ENCODE measurements at places on chromosomes 2 and 18.

DNA sequence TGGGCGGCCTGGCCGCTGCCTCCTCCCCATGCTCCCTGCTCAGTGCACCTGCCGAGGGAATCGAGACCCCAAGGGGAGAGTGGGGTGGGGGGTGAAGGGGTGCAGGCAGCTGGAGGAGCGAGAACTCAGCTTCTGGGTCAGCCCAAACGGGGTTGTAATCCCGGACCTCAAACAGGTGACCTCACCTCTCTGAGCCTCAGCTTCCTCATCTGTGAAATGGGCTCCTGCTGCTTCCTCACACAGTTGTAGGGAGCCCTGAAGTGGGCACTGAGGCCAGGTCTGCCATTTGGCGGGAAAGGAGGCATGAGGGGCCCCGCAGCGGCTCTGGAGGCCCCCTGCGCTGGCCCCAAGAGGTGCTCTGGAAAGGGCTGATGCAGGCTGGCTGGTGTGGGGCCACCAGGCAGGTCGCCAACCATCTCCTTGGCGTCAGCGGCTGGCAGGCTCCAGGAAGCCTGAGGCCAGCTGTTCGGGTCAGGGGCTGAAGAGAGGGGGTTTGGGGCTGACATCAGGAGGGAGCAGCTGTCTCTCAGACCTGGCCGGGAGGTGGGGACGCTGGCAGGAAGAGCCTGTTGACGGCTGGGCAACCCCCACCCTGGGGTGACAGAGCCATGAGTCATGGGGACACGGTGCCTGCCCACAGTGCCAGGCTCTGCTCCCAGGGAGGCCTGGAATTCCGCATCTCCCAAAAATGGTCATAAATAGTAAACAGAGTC is 4.9 kb downstream of the KLHL30 start:
- DNase-seq, result no peak

- DNase-seq, result no peak
These were observed 142.3 kb upstream of the NRP2 start for GRCh38 chr2:205540036-205540435.

DNA sequence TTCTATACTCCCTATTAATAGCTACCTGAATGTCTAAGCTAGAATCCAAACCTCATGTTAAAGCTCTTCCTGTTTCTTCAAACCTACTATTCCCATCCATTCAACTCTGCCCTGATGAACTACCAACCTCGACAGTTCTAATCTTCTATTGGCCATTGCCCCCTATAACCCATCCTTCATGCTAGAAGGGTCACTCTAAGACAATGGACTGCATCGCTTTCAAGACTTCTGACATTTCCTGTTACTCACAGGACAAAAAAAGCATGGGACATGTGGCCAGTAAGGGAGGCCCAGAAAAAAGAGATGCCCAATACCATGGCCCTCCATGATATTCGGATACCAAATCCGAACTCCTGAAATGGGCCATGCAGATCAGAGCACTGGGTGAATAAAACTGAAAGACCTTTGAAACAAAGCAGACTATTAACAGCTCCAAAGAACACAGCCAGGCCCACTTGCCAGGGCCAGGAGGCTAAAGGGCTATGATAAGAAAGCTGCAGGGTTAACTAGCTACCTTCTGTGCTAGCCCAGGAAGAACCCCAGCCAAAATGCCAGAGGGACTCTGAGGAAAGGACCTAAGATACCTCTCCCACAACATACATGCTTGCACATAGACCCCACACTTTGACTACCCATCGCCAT is 4.5 kb downstream of the B4GALT6 start:
- no peak for DNase-seq

GRCh38 chr2:40127890-40128557 is 323.9 kb downstream of the SLC8A1 start:
- no peak for DNase-seq

- DNase-seq, result no peak
These were observed 151.3 kb upstream of the PELI1 start for GRCh38 chr2:64295326-64296139.

DNA sequence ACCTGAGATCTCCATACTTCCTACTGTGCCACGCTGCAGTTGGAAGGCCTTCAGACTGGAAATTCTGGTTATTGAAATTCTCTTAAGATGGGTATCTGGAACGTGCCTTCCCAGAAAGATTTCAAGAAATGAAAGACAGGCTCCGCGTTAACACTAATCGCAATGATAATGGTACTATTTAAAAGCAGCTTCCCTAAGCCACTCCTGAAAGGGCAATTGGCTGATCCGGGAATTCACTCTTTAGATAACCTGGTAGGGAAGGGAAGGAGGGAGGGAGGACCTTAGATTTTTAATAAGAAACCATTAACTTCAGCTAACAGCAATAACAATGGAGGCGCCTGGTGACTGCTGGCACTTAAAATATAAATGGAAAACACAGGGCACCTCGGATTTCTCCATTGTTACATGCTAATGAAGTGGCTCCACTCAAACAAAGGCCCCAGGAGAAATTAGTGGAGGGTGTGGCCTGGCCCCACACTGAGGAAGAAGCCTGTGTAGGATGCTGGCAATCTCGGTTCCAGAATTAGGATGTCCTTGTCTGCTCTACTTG is 22.5 kb upstream of the MTA3 start:
- DNase-seq, result no peak

DNA sequence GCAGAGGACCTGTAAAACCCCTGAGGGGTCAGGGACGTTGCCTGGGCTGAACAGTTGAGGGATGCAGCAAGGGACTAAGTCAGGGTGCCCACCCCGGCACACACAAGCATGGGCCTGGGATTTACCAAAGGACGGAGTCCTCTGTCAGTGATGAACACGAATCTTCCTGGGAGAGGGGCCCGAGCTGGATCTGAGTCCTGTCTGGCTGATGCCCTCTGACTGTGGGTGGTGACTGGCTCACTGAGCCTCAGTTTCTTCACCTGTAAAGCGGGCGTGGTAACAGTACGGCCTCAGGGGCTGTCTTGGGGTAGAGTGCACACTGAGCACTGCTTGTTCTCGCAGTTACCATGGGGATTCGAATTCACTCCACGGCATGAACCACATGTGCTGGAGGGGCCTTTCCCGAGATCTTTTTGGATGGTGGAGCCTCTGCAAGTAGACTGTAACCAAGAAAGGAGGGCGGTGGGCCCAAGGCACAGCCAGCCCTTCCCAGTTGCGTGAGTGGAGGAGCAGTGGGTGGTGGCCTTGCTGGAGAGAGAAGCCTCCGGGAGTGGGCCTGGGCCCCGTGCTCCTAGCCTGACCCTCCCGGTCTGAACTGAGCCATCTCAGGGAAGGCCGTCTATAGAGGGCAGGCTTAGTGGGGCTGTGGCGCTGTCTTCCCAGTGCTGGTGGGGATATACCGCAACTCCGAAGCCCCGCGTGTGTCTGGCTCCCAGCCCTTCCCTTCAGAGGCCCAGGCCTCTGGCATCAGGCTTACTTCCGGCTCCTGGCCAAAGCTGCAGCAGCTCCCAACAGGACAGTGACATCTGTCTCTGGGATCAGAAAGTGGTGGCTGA is 130.8 kb upstream of the HS6ST1 start:
- DNase-seq, result no peak

DNA sequence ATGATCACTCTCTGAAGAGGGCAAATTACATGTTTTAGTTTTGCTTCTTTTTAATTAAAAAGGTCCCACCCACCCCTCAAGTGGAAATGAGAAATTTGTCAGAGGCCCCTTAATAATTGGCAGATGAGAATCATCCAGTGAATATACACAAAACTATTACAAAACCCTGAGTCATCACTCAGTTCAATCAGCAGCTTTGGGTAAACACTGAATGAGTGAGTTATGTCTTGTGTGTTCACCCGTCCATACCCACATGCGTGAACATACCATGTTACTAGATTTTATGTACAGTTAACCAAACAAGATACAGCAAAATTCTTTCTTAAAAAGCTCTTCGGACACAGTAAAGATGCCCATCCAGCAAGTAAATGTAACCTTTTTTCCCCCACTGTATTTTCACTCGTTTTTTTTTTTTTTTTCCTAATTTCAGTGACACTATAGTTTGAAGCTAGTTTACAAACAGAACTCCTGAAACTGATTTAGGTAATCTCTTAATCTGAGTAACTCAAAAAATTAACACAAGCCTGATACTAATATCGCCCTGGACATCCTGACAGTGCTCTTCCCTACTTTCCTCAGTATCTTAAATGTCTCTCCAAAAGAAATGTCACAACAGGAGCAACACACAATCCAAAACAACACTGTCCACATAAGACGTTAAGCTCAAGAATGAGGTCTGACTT is 1.4 kb downstream of the PSME4 start:
- DNase-seq, result no peak

GRCh38 chr18:40296717-40297413 is 1658.2 kb upstream of the PIK3C3 start:
- no peak for DNase-seq

- no peak for DNase-seq
These were observed 136.0 kb downstream of the PLCL1 start for GRCh38 chr2:197940382-197940781.

- peak; percentile 63 for DNase-seq
These were observed 22.0 kb downstream of the AP1S3 start for GRCh38 chr2:223815186-223815883.

- DNase-seq, result no peak
These were observed 55.4 kb upstream of the ZNF396 start for GRCh38 chr18:35432565-35433001.

DNA sequence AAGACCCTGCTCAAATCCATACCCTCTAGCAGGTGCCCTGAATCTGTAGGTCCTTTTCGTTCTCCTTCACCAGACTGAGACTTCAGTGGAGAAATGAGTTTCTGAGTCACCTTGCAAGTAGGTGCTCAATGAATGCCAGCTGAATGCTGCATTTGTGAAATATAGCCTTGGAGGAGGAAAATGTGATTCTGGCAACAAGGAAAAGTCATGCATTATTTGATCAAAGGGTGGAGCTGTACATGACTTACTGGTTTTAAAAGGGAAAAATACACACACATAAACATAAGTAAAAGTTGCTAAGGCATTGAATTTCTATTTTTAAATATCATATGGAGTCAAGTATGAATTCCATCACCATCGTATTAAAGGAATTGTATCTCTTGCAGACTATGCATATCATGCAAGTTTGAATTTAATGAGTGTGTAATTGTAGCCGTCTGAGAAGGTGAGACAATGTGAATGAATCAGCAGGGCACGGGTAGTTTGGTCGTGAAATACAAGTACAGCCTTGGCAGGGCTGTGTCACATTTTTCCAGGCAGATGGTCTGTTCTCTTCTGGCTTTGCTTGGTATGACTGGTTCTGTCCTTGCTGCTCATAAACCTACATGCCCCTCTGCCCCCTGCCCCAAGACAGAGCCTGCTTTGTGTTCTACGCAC is 160.8 kb downstream of the COL6A3 start:
- no peak for DNase-seq

GRCh38 chr18:79384834-79385233 is 10.9 kb upstream of the NFATC1 start:
- no peak for DNase-seq

DNA sequence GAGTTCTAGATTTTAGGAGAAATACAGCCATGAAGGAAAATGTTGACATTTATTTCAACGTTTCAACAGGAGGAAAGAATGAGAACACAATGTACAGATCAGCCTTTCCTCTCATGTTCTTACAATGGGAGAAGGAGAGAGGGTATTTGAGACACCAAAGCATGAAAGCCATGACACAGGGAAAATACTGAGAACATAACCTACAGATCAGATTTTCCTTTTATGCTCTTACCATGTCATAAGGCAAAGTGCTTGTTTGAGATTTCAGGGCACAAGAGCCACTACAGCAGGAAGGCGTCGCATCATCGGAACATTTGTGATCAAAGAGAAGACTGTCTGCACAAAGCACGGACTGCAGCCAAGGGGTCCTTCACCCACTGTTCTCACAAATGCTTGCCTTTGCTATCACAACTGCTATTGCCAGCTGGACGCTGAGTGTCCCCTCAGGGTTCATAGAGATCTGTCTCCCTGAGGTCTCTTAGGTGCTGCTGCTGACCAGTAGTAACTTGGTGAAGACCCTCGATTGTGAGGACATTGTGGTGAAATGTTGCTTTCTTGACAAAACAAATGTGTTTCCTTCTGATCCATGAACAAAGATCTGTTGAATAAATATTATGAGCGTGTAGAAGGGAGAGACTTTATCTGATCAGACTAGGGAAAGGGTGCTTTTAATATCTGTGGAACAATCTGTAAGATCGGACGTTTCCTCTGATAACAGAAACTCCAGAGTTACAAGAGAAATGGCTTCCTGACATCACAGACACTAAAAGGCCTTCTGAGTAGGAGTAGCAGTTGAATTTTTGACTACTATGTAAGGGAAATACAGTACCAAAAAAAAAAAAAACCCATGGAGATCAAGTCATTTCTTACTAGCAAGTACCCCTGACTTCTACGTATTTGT is 6.4 kb upstream of the IL1RL1 start:
- DNase-seq, result no peak

- DNase-seq, result no peak
These were observed 115.1 kb upstream of the PPP1CB start for GRCh38 chr2:28636491-28636890.

DNA sequence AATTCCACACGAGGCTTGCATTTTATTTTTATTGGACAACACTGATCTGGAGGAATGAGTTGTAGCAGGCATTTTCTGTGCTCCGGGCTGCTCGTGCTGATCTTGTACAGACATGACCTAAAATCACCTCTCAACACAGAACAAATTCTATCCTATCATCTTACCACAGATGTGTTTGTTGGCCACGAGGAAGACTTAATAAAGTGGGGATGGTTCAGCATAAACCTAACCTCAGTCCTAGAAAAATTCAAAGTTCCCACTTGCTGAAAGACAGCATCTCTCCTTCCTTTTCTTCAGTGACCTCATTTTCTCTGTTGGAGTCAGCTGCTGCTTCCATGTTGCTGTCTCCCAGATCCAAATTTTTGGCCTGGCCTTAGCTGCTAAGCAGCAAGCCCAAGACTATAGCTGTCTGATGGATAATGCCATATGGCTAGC is 45.3 kb downstream of the RBKS start:
- DNase-seq, result no peak

- DNase-seq, result no peak
These were observed 120.8 kb downstream of the RHBDD1 start for GRCh38 chr2:226956659-226957058.

DNA sequence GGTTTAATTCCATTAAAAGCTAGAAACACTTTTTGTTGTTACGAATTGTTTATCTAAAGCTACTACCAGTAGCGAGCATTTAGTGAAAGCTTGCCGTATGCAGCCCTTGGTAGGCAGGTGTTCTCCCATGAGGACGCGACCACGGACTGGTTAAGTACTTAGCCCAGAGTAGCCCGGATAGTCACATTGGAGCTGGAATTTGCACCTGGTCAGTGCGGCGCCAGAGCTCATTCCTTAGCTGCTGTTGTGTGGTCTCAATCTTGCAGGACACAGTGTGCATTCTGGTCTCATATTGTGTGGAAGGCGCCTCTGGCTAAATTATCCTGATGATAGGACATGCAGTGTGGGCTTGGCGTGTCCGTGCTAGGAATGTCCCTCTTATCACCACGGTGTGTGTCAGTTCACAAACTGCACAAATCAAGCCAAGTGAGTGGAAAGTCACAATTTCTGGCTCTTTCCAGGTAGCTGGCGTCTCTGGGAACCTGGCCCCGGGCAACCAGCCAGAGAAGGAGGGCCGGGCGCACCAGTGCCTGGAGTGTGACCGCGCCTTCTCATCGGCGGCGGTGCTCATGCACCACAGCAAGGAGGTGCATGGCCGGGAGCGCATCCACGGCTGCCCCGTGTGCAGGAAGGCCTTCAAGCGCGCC is 133.3 kb downstream of the ZNF236 start:
- DNase-seq, result no peak

Data from brain pericyte (primary cell).